ENCODE measurements at places on chromosomes 16 and 17. TPM values are rescaled to one million over a fixed set of nuclear protein-coding genes. Genes with fewer than 3 reads are reported as not detected.
A peak's percentile ranks its signal among the peaks of the same experiment; 100 is the strongest.

- peak; percentile 33 for DNase-seq
Measured at GRCh38 chr16:89018282-89019158, 41.5 kb upstream of the CBFA2T3 start.

DNA sequence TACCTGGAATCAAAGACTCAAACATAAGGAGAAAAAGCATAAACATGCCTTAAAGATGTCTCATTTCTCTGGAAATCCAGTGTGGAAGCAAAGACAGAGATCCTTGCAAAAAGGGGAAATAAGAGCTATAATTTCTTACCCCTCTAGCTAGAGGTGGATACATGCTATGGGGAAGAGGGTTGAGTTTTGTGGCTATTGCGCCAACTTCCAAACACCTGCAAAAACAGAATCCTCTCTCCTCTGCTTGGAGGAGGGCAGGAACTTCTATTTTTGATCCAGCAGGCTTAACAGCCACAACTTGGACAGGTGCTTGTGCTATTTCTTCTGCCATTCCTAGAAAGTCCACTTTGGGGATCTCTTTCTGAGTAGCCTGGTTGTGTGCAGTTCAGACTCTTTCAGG, 21.5 kb upstream of the NUDT7 start:
- DNase-seq: no peak

- DNase-seq: no peak
Measured at GRCh38 chr17:4152471-4152870, 9.5 kb downstream of the CYB5D2 start.

SLC16A11 gene
- total RNA-seq: 2.8 TPM

Data from pancreas (tissue), 10 donors.